Astrocyte of the spinal cord (primary cell): ENCODE measurements at places on chromosomes 7 and 10.

GRCh38 chr7:81608748-81609382 lies 161.0 kb downstream of the HGF start:
- no peak for DNase-seq

GRCh38 chr10:125021686-125022344 lies 79.9 kb downstream of the ZRANB1 start:
- DNase-seq: no peak

DNA sequence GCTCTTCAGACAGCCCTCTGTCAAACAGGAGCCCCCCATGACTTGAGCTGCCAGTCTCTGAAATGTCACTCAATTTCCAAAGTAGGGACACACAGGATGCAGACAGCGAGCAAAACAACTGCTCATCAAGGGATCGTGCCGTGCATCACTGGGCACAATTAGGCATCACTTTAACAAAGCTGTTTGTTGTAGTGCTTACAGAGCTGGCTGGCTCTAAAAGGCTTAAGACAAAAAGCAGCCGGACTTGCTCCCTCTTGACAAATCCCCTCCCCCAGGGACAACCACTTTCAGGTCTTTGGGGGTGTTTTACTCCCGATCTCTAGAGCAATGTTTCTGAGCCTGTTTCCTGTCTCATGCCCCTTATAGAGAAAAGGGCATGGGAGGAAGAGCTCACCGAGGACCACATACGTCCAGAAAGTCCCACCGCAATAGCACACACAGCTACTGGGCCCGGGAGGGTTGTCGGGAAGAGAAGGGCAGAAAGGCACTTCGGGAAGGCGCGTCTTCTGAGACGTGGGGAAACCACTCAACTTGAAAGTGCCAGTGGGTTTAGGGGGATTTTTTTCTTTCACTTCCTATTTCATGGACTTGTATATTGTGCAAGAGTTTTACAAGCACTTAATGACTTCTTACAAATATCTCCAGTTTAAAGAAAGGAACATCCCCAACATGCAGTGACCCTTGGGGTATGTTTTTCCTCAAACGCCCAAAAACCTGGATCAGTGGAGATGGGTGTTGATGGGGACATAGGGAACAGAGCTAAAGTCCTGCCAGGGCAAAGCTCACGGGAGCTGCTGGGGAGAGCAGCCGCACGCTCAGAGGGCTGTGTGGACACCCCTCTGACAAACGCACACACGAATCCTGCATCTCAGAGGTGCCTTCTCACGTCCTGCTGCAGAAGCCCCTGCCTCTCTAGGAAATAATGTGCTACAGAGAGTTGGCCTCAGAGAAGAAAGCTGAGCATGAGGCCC lies 27.1 kb downstream of the LRRC20 start:
- no peak for DNase-seq

GRCh38 chr10:71706216-71707121 lies 13.1 kb downstream of the C10orf105 start:
- no peak for DNase-seq

DNA sequence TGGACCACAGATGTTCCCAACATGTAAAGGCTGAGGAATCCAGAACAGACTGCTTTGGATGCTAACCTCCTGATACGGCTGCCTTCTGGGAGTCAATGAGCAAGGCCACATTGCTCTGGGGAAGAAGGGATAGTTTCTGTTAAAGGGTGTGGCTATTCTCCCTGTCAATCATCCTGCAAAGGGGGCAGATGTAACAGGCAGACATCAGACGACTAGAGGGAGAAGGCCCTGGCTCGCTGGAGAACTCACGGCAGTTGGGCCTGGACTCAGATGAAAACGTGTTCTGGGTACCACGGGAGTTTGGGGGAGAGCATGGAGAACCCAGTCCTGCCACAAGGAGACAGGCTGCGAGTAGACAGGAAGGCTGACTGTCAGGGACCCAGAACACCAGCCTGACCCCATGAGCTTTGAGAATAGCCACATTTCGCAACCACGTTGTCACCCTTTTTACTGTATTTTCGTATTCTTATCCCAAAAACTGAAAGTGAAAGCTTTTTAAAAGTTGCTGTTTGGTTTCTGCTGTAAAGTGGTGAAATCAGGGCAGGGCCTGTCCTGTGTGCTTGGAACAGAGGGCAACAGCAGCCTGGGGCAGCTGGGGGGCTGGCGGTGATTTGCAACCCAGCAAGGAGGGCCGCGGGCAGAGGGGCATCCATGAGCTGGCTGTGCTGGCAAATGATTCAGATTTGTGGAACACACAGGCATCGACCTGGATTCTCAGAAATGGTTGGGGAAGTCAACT lies 95.3 kb downstream of the MYOF start:
- peak; percentile 27 for DNase-seq

DNA sequence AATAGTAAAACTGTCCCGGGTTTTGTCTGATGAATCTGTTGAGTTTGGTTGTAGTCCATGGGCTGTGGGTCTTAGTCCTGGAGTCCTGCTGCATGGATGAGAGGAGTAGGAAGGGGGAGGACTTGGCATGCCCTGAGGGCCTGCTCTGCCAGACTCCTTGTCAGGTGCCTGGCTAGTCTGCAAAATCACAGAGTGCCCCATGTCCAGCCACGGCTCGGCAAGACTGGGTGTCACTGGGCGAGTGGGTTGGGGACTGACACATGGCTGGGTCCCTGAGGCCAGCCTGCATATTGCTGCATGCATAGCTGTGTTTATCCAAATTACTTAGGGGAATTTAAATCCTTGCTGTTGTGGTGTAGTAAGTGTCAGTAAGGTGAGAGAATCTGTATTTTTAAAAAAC lies 9.7 kb downstream of the MINDY4 start:
- no peak for DNase-seq
